ENCODE measurements at places on chromosomes 13 and 19. TPM values are rescaled to one million over a fixed set of nuclear protein-coding genes. Genes with fewer than 3 reads are reported as not detected.

- peak; percentile 12 for DNase-seq
Observed at GRCh38 chr13:77696006-77696878, 1.2 kb upstream of the SLAIN1 start.

DNA sequence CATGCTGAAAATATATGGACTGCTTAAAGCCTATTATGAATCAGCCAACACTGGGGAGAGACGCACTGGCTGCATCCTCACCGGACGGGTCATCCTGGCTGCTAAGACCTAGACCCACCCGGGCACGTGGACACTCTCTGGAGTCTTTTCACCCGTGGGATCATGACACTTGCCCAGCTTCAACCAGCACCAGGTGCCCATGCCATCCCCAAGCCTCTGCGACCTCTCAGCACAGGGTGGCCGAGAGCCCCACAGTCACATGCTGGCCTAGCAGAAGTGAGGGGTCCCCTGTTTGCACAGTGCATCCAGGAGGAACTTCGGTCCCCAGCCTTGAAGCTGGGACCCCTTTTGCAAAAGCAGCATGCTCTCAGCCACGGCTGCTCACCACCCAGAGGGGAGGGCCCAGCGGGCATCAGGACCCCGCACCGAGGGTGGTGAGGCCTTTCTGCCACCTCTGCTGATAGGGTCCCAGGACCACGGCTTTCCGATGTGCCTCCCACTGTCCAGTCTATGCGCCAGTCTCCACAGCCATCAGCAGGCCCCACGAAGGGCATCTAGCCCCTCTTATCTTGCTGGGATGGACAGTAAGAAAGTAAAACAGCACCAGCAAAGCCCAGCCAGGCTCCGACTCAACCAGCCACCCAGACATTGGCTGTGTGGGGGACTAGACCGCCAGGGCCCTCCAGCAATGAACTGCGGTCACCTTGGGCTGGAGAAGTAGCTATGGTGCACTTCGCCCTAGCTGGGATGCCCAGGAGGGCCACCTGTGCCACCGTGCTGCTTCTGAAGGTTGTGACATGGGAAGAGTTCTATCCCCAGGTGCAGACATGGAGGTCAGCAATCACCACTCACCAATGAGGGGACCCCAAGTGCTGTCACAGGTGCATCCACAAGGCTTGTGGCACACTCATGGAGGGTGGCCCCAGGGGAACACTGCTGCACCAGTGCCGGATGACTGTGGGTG is 73.1 kb downstream of the CEBPG start:
- no peak for DNase-seq

GRCh38 chr13:46526740-46527139 is 26.2 kb upstream of the LRCH1 start:
- DNase-seq: no peak

The SIGLECL1 gene
- polyA plus RNA-seq: not detected

- DNase-seq: peak; percentile 71
Observed at GRCh38 chr13:51729866-51730553, 74.0 kb downstream of the DHRS12 start.

DNA sequence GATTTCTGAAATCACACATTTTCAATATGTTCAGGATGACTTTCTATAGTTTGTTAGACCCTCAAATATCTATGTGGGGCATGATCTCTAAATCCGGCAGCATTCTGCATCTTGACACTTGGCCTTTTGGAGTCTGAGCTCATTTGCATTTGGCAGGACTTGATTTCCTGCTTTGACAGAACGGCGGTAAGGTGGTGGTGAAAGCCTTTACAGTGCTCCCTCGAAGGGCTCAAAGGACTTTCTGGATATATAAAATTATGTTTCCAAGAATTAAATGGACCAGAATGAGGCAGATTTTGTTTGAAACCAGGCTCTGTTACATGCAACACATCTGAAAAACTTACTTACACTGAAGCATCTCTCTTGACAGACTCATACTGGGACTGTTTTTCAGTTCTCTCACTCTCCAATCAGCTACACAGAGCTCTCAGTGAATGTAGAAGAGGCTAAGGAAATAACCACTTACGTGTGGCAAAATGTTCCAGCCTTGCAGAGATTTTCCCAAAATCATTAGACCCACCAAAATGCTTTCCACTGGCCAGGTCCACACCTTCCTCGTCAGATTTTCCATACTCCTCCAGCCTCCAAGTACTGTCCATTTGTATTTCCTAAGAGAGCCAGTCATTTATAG is 207.2 kb downstream of the SPRY2 start:
- peak; percentile 57 for DNase-seq

DNA sequence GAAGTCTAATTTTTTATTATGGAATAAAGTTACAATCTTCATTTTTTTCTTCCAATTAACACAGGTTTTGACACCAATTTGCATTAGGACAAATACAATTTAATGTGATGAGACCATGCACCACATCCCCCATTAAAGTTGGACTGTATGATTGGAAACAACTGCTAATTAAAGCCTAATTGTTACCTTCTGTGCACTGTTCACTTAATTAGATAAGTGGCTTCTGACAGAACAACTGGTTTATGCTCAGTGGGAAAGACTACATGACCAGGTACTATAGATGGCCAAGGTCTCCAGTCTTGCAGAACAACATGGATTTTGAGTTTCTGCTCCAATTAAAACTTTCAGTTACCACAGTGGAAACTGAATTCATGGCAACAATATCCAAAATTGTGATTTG is 198.1 kb downstream of the FGF14 start:
- DNase-seq: no peak

- DNase-seq: no peak
Observed at GRCh38 chr19:16042533-16043085, 33.7 kb upstream of the TPM4 start.

GRCh38 chr13:41981951-41982715 is 21.2 kb upstream of the VWA8 start:
- DNase-seq: no peak
